Central memory CD4-positive, alpha-beta T cell (primary cell): ENCODE measurements at places on chromosomes 7 and 10.

- no peak for DNase-seq
Measured at GRCh38 chr10:106267591-106267990, 896.9 kb downstream of the SORCS1 start.

GRCh38 chr10:124245806-124246440, 152.5 kb upstream of the CHST15 start:
- DNase-seq = no peak

DNA sequence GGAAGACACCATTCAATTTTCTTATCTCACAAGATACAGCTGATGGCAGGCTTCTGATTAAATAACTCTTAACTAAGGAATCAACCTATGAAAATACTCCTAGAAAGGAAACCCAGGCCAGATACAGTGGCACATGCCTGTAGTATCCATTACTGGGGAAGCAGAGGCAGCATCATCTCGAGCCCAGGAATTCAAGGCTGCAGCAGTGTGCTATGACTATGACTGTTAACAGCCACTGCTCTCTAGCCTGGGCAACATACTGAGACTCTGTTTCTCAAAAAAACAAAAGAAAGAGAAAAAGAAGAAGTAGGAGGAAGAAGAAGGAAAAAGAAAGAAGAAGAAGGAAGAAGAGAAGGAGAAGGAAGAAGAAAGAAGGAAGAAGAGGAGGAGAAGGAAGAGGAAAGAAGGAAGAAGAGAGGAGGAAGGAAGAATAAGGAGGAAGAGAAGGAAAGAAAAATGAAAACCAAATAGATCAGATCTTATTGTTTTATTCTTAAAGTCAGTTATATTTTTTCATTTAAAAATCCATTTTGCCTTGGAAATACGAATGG, 18.0 kb downstream of the DPY19L1 start:
- DNase-seq = no peak

DNA sequence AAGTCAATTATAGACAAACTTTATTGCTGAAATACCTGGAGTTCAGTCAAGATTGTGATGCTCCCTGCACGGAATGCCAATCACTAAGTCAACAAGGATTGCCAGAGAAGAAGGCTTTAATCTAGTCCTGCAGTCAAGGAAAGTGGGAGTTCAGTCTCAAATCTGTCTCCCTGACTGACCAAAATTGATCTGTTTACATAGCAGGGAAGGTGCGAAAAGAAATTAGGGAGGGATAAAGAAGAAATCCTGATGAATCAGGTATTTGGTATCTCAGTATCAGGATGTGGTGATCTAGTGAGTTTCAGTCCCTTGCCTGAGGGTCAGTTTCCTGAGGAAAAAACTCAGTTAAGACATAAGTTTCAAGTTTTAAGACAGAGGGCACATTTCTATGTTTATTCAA, 2.1 kb upstream of the AKR1D1 start:
- DNase-seq = no peak

DNA sequence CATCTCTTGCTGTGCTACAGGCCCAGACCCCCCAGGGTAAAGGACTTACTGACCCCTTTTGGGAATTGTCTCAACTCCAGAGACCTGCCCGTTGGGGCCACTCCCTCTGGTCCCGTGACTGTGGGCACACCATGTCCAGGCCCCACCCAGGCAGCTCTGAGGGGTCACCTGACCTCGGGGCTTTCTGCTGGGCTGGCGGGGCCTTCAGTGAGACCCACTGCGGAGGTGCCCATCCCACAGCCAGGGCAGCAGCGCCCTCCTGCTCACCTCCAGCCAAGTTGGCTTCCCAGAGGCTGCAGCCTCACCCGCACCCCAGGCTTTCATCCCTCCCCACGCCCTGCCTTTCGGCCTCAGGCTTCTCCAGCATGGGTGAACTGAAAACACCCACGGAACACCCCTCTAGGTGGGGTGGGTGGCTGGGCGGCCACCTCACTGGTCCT, 147.2 kb downstream of the DNAJB6 start:
- no peak for DNase-seq
